ENCODE measurements at places on chromosomes 5 and 9.

DNA sequence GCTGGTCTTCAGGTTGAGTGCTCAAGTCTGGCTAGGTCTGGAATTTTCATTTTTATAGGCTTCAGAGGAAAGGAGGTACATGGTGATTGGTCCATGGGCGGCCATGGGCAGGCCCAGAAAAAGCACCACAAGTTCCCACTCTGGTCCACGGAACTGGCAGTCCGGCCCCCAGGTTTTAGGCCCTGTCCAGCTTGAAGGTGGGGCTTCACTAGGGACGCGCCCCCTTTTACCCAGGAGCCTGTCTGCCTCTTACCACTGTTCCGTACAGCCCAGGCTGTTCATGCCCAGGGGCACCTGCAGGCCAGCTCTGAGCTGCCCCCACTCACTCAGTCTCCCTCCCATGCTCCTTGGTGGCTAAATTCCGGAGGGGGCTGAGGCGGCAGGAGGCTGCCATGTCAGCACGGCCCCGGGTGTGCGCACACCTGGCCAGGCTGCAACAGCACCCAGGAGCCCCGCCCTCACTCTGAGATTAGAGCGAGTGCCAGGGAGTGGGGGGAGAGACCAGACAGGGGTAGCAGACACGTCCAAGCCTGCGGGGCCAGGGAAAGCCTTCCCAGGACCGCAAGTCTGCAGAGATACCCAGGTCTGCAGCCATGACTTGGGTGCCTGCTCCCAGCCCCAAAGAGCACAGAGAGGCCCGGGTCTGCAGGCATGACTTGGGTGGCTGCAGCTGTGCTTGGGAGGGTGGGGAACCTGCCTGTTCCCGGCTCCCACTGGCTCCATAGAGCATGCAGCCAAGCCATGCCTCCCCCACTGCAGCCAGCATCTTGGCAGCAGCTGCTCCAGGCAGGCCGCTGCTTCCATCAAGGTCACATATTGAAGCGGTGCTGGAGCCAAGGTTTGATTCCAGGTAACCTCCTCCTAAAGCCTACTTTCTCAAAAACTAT is 390.2 kb upstream of the SGCD start:
- H3K4me3 ChIP-seq: no peak overlapping the region
- H3K36me3 ChIP-seq: no peaks in the 10 kb centered on the region

DNA sequence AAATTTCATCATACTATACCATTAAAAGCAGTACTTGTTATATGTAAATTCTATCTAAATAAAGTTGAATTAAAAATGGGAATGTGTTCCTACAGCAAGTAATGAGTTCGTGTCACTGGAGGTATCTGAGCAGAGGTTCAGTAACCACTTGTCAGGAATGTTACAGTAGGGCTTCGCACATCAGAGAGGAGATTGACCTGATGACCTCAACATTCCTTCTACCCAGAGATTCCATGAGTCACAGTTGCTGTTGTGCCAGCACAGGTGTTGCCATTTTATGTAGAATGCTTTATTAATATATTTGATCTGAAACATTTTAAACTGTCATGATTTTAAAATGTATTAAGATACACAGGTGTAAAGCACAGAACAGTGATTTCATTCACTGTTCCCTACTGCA is 60.3 kb downstream of the STX17 start:
- no peaks in the 10 kb centered on the region for H3K27me3 ChIP-seq
- no peak overlapping the region for H3K4me3 ChIP-seq
- H3K36me3 ChIP-seq: peaks cover 45% of the 10 kb centered on the region
- no peak overlapping the region for H3K27ac ChIP-seq

DNA sequence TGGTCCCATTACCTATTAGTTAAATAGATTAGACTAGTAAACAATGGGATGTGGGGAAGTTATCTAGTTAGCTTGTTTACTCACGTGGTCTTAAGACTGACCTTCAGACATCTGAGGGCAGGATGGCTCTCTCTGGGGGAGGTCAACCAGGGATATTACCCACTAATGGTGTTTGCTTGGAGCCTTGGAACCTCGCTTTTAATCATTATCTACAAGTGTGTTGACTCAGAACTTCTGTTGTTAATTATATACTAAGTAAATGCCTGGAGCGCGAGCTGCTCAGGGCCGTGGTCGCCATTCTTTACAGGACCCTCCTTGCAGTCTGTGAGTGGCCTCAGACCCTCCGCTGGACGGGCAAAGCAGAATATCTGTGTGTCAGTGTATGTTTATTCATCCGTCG is 48.5 kb upstream of the ZNF354A start:
- no peak overlapping the region for H3K4me3 ChIP-seq
- no peak for DNase-seq
- peaks cover 2% of the 10 kb centered on the region for H3K27me3 ChIP-seq
- no peak overlapping the region for H3K27ac ChIP-seq
- peaks cover 6% of the 10 kb centered on the region for H3K4me1 ChIP-seq
- no peaks in the 10 kb centered on the region for H3K36me3 ChIP-seq

- no peak overlapping the region for H3K4me3 ChIP-seq
- H3K36me3 ChIP-seq: no peaks in the 10 kb centered on the region
- DNase-seq: peak; percentile 19
- no peak overlapping the region for H3K27ac ChIP-seq
- H3K4me1 ChIP-seq: no peaks in the 10 kb centered on the region
Measured at GRCh38 chr9:85900504-85901201, 40.3 kb upstream of the NAA35 start.

DNA sequence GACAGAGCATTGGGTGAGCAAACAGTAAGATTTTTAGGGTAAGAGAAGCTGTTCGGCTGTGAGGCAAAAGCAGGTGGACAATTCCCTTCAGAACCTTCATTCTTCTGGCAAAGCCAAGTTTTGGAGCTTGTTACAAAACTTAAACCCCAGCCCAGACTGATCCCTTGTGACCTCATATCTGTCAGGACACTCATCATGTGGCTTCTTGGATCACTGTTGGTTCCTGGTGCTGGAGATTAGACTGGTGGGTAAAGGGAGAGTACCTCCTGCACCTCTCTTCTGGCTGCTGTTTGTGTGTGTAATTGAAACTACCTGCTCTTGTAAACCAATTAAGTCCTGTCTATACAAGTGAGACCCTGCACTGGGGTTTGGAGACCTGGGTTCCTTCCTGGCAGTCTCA is 21.0 kb downstream of the LARP1 start:
- no peaks in the 10 kb centered on the region for H3K27me3 ChIP-seq
- H3K36me3 ChIP-seq: peaks cover 3% of the 10 kb centered on the region
- H3K4me3 ChIP-seq: no peak overlapping the region
- DNase-seq: no peak
- H3K27ac ChIP-seq: no peak overlapping the region
- peaks cover 51% of the 10 kb centered on the region for H3K4me1 ChIP-seq

DNA sequence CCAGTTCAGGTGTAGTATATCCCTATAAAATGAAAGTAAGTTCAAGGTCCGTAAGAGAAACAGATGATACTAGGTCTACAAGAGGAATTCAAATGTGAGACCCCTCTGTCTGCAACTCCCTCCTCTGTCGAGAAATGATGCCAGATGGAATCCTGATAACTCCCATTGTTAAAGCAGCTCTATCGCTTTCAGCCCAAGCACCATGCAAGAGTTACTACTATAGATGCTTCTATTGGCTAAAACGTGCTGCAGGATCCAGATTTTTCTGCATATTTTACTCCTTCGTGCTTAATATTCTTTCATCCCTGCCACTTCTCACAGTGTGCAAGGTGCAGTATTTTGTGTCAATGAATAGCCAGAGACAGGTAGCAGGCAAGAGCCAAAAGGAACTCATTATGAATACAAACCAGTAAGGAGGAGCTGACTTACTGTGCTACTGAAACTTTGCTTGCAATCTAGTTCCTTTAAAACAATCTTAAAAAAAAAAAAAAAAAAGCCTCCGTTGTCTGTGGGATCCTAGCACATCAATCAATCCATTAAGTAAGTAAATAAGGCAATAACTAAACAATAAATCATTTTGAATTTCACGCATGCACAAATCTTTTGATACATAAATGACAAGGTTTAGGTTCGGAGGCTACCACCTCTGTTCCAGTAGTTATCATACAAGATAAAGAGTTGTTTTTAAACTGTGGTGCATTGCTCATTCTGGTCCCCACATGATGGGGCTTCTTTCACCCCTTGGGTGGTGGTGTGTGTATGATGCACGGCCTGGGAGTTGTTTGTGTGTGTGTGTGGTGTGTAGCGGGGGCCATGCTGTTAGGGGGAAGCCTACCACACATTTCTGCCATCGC is 151.1 kb upstream of the MPDZ start:
- no peaks in the 10 kb centered on the region for H3K27me3 ChIP-seq
- DNase-seq: no peak
- no peak overlapping the region for H3K4me3 ChIP-seq
- no peaks in the 10 kb centered on the region for H3K36me3 ChIP-seq
- H3K4me1 ChIP-seq: no peaks in the 10 kb centered on the region

DNA sequence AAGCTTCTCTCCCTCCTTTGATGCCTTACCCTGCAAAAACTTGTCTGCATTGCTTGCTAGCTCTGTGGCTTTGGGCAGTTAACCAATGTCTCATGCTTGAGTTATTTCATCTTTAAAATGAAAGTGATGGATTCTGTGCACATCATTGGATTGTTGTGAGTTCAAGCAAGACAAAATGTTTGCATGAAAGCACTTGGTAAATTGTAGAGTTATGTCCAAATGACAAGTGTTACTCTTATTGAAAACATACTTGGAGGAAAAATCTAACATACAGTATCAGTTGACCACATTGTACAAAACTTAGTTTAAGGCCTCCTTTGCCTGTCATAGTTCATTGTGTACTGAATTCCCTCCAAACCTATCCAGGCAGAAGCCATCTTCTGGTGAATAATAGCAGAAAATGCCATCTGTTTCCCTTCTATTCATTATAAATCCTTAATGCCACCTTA is 30.0 kb downstream of the TGFBR1 start:
- H3K4me3 ChIP-seq: no peak overlapping the region
- H3K4me1 ChIP-seq: peaks cover 20% of the 10 kb centered on the region
- no peak for DNase-seq
- H3K27me3 ChIP-seq: no peaks in the 10 kb centered on the region
- H3K27ac ChIP-seq: peak overlapping the region; percentile 37

DNA sequence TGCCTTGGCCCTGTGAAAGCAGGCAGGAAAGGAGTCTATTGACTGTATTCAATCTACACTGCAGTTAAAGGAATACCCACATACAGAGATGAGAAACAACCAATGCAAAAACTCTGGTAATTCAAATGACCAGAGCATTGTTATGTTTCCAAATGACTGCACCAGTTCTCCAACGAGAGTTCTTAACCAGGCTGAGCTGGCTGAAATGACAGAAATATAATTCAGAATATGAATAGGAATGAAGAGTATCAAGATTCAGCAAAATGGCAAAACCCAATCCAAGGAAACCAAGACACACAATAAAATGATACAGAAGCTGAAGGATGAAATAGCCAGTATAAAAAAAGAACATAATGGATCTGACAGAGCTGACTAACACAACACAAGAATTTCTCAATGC is 119.1 kb downstream of the HTR4 start:
- no peak overlapping the region for H3K27ac ChIP-seq
- H3K27me3 ChIP-seq: no peaks in the 10 kb centered on the region
- no peaks in the 10 kb centered on the region for H3K4me1 ChIP-seq
- no peak for DNase-seq
- no peak overlapping the region for H3K4me3 ChIP-seq

GRCh38 chr5:151384106-151384505 is 36.7 kb upstream of the SLC36A2 start:
- H3K36me3 ChIP-seq: no peaks in the 10 kb centered on the region
- H3K4me1 ChIP-seq: no peaks in the 10 kb centered on the region
- no peak overlapping the region for H3K4me3 ChIP-seq
- H3K27me3 ChIP-seq: peaks cover 2% of the 10 kb centered on the region

DNA sequence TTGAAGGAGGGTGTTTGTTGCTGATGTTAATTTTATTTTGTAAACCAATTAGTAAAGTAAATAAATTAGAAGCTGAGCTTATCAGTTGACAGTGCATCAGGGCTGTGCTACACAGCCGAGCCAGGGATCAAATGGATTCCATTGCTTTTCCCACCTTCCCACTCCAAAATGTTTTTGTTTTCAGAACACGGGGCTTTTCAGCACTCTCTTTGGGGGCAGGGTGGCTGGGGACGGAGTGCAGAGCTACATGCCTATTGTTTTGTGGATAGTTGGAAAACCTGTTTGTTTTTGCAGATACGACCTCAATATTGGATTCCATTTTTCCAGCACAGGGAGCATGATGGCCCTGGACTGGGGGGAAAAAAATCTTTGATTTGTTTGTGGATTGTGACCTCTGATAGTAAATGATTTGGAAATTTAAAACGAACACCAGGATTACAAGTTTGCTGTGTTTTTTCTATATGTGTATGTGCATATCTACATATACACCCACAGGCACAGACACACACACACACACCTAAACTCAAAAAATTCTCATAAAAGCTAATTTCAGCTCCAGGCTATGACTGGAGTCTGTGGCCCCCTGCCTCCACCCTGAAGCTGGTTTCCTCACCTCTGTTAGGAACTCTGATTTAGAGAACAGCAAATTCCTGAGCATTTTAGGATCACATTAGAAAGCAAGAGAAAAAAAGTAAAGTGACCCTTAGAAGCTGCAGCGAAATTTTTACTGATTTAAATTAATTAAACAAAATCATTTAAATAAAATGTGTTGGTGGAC is 371.7 kb upstream of the IRX2 start:
- H3K4me1 ChIP-seq: no peaks in the 10 kb centered on the region
- no peak overlapping the region for H3K4me3 ChIP-seq
- DNase-seq: no peak
- H3K27me3 ChIP-seq: peaks cover 11% of the 10 kb centered on the region
- H3K27ac ChIP-seq: no peak overlapping the region

DNA sequence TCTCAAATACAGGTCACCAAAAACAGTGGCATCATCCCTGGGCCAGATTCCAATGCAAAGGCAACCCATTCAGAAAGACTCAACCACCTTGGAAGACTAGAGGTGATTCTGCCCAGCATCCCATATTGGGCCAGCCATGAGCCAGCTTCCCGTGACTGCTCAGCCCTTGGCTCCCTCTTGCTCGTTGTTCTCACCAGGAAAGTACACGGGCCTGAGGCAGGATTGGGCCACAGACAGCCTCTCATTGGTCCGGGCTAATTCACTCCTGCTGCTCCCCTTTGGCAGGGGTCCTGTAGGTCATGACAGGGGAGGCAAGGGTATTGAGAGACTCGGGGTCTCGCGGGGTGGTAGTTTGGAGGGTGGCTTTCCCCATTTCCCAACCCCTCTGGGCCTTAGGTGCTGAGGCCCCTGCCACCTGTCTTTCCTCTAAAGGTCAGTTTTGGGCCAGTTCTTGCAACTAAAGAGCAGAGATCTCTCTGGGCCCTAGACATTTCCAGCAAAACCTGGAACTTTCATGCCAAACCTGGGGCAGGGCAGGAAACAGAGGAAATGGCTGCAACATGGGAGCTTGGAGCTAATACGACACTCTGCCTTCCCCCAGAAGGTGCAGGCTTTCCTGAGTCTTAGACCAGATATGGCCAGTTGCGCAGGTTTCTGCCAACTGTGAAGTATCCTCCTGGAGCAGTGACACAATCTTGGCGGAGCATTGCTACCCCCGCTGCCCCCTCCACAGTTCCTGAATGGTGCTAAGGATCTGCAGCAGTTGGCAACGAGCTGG is 22.0 kb upstream of the FGFR4 start:
- no peak overlapping the region for H3K4me3 ChIP-seq
- DNase-seq: no peak
- H3K27me3 ChIP-seq: no peaks in the 10 kb centered on the region

DNA sequence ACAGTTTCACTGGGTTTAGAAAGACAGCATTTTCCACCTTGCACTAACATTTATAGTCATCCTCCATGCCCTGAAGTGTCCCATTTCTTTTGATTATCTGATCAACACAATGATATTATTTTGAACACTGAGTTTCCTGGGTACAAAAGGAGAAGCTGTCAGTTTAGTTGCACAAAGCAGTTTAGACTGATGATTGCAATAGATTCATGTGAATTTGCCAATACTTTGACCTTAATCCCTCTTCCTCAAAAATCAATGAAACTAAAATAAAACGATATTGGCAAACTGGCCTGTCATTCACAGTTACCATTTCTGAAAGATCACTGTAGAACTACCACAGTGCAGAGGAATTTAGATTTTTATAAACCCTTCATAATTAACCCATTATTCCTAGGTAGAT is 34.2 kb upstream of the RASGRF2 start:
- H3K4me1 ChIP-seq: no peaks in the 10 kb centered on the region
- H3K27me3 ChIP-seq: no peaks in the 10 kb centered on the region
- no peaks in the 10 kb centered on the region for H3K36me3 ChIP-seq
- H3K27ac ChIP-seq: no peak overlapping the region
